ENCODE measurements at places on chromosomes 7 and 10.

DNA sequence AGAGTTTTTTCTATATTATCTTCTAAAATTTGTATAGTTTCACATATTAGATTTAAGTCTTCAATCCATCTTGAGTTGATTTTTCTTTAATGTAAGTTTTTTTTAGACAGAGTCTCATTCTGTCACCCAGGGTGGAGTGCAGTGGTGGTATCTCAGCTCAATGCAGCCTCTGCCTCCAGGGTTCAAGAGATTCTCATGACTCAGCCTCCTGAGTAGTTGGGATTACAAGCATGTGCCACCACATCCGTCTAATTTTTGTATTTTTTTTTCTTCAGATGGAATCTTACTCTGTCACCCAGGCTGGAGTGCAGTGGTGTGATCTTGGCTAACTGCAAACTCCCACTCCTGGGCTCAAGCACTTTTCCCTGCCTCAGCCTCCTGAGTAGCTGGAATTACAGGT lies 143.4 kb upstream of the ZNF92 start:
- no peak for DNase-seq

GRCh38 chr7:101563198-101563901 lies 65.7 kb downstream of the MYL10 start:
- no peak for DNase-seq

DNA sequence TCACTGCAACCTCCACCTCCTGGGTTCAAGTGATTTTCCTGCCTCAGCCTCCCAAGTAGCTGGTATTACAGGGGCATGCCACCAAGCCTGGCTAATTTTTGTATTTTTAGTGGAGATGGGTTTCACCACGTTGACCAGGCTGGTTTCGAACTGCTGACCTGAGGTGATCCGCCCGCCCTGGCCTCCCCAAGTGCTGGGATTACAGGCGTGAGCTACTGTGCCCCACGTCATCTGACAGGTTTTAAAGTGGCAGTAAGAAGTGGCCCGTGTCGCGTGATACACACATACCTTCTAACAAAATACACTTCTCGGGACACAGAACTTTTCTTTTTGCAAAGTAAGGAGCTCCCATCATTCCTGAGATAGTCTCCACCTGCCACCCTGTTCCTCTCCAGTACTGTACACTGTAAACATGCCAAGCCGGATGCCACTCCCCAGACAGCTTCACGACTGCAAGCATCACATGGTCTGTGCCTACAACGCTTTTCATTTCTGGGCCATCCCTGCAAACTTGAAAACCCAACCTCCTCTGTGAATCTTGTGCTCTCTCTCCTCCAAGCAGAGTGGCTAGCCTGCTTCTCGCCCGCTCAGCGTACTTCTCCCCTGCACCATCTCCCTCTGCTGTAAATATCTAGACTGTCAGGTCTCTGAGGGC lies 256.3 kb upstream of the KLF14 start:
- no peak for DNase-seq

DNA sequence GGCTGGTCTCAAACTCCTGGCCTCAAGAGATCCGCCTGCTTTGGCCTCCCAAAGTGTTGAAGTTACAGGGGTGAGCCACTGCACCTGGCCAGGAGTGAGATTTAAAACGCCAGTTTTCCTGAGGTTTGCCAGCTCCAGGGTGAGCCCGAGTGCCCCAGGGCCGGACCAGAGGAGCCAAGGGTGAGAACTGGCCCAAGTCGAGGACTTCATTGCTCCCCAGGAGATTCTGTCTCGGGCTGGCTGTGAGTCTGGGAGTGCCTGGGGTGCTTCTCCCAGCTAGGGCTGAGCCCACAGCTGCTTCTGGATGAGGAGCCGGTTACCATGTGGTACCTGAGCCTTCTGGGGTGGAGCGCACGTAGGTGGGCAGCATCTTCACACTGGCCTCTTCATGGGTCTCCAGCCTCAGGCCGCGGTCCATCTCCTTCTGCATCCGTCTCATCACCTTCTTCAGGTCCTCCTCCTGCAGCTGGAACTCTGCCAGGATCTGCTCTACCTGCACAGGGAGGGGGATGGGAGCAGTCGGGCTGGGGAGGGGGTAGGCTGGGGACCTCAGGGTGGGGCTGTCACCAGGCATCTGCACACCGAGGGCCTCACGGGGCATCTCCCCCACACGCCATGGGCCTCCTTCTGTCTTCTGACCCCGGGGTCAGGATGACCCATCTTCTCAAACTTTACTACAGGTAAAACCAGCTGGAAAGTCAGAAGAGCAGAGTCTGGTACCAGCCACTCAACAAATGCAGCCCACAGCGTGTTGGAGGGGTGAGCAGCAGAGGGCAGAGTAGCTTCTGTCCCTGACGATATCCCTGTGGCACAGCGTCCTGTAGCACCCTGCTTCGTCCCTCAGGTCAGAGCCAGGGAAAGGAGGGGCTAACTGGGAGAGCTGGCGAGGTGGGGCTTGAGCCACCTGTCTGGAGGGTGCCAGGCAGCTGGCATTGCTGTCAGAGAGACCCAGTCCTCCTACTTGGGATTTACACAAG lies 12.1 kb upstream of the MYL7 start:
- no peak for DNase-seq

DNA sequence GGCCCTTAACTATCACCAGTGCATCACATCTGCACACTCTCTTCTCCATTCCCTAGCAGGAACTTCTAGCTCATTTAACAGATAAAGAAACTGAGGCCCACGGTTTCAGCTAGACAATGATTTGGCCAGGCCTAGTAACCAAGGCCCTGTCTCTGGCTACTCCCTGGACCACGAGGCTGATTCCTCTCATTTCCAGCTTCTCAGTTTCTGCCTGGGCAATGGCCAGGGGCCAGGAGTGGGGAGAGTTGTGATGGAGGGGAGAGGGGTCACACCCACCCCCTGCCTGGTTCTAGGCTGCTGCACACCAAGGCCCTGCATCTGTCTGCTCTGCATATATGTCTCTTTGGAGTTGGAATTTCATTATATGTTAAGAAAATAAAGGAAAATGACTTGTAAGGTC lies 13.5 kb downstream of the AQP1 start:
- no peak for DNase-seq
